ENCODE measurements at places on chromosomes 3 and 15.

- DNase-seq, result no peak
These were observed 105.4 kb downstream of the ADCY5 start for GRCh38 chr3:123343296-123344174.

DNA sequence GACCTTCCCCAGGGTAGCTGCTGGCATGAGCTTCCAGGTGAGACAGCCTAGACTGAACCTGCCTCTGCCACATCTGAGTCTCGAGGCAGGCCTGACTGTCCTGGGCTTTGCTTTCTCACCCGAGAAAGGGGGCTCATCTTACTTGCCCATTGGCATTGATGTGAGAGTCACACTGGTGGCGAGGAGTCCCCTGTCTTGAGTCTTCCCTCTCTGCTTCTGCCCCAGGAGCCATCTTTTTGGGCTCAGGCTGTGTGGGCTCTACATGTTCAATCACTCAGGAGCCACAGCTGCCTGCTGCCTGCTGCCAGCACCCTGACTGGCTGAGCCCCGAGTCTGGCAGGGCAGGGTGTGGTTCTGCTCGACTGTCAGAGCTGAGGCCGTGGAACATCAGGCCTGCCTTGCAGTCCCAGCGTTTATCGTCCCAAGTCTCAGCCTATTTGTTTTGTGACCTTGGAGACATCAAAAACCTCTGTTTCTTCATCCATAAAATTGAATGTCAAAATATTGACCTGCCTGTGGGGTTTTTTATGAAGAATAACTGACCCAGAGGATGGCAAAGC lies 132.5 kb downstream of the DNAJB8 start:
- no peak for DNase-seq

DNA sequence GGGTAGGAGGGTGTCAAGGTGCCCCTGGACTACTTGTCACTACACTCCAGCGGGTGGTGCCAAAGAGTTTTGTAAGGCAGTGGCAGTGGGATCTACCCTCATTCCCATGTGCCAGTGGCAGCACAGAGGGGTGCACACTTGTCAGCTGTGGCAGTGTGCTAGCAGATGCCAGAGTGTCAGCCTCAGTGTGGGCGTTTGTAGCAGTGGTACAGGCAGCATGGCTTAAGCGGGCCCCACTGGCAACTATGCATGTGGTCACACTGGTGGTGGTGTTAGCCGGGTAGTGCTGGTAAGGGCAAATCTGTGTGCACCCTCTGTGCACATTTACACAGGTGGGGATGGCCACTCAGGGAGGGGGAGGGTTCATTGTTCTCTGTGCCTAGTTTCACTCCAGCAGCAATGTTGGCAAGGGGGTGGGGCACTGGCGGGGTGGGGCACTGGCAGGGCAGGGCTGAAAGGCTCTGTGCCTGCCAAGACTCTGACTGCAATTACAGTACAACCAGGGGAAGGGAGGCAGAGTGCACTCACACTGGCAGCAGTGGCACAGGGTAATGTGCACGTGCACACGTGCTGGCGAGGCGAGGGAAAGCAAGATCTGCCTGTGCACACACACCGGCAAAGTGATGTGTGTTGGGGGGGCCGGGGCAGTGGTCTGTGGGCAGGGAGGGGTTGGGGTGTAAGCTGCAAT lies 31.8 kb downstream of the MYO9A start:
- DNase-seq, result no peak

GRCh38 chr15:77418966-77419835 lies 703 bp downstream of the PEAK1 start:
- peak; percentile 15 for DNase-seq

DNA sequence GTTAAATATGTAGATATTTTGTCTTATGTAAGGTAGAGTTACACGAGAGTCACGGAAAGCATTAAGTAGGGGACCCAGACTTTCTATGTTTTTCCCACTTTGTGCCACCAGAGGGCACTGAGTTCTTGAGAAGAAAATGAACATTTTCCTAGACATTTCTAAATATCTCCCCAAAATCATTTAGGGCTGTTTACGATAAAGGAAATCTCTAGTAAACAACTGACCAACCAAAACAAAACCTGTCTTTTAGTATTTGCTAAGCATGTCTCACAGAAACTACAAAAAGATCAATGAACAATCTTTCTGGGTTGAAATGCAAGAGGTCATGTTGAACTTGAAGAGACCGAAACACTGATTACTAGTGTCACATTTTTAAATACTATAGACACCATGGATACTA lies 16.1 kb downstream of the POU1F1 start:
- DNase-seq, result peak; percentile 1

DNA sequence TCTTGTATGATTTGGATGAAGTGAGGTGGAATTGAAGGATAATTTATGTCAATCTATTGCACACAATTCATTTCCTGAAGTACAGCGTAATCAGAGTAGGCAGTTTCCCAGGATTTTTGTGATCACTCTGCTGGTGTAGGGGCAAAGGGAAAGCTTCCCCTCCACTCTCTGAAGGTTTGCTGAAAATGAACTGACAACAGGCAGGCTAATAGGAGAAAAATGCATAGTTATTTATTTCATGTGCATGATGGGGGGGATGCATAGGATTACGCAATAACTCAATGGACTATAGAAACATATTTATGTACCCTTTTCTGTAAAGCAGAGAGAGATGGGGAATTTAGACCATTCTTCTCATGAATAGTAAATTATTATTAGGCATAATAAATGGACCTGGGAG lies 872.9 kb downstream of the NAALADL2 start:
- DNase-seq, result no peak

- no peak for DNase-seq
These were observed 20.2 kb downstream of the AMOTL2 start for GRCh38 chr3:134353831-134354611.

DNA sequence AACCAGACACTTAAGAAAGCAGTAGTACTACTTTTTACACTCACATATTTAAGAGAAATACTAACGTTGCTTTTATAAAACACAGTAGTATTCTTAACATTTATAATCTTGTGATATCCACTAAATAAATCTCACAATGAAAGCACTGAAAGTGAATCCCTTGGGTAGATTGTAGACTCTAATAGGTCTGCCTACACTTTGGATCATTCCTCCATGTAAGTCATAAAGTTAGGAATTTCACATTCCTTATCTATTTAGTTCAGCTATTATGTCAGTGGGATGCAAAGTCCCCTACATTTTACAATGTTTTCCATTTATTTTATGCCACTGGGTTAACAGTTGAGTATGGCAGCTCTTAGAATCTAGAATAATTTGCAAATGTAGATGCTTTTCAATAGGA lies 330.7 kb downstream of the LSAMP start:
- DNase-seq, result no peak

- DNase-seq, result no peak
These were observed 10.9 kb downstream of the PRR20G start for GRCh38 chr3:127276995-127277394.

GRCh38 chr3:110344487-110344886 lies 727.1 kb upstream of the NECTIN3 start:
- DNase-seq, result no peak

- no peak for DNase-seq
These were observed 50.3 kb downstream of the PLXNA1 start for GRCh38 chr3:127033171-127033570.

DNA sequence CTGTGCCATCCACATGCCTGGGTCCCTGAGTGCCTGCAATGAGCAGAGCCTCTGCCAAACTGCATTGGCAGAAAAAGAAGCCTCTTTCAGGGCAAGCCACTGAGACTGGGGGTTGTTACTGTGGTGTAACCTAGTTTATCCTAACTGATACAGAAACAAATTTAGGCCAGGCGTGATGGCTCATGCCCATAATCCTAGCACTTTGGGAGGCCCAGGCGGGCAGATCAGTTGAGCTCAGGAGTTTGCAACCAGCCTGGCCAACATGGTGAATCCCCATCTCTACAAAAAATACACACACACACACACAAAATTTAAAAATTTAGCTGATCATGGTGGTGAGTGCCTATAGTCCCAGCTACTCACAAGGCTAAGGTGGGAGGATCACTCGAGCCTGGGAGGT lies 221.6 kb downstream of the TBC1D2B start:
- no peak for DNase-seq

DNA sequence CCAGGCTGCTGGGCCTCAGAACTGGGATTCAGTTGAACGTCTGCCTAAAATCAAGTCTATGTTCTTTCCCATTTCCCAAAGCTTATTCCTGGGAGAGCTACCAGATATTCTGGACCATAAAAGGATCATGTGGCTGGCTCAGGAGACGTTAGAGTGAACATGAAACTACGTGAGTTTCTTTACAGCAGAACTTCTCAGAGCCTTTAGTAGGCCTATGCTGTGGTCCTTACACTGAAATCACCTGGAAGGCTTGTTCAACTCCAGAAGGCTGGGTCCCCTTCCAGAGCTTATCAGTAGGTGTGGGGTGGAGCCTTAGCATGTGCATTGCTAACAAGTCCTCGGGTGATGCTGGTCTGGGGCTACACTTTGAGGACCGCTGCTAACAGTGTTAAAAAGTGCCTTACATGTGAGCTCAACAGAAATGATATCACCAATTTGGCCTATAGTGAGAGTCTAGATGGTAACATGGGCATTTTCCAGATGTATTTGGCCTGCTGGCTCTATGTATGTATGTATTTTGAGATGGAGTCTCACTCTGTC lies 50.7 kb downstream of the LMCD1 start:
- DNase-seq, result no peak

GRCh38 chr3:186694288-186695032 lies 22.7 kb upstream of the KNG1 start:
- no peak for DNase-seq

- no peak for DNase-seq
These were observed 621.7 kb downstream of the ZPLD1 start for GRCh38 chr3:103056542-103056941.

GRCh38 chr3:136889947-136890346 lies 27.9 kb downstream of the NCK1 start:
- DNase-seq, result no peak

DNA sequence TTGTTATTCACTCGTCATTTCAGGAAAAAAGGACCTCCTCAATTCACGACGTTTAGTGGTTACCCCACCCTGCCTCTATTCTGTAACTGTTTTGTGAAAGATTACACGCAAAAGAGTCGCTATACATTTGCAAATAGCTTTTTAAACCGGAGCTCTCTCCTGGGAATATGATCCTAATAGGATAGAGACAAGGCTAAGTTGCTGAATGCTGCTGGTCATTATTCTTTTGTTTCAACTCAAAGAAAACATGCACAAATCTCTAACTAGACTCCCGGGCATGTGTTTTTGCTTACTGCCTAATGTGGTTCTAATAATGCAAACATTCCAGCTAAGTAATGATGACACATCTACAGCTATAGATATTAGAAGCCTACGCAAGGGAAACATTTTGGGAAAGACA lies 214.6 kb upstream of the MDFIC2 start:
- no peak for DNase-seq

DNA sequence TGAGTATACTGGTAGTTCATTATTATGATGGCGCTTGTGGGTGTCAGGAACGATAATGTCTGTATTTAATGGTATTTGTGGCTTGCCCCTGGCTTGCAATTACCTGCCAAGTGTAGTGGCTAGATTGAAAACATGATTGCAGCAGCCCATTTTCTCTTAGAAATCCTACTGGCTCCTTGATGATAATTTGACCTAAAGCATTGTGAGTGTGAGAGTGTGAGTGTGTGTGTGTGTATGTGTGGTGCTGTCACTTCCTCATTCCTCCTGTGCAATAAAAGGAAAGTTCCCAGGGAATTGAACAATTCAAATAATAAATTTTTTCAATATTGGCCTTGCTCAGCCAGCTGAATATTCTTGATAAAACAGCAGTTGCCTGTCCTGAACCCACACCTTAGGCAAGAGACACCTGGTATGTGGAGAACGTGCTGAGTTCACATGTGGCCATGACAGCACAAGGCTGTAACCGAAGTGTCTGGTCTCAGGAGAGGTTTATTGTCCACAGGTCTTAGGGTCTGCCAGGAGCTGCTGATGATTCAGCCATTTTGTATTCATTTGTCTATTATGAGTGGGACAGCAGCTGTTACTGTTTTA lies 193.3 kb downstream of the CD47 start:
- DNase-seq, result no peak

DNA sequence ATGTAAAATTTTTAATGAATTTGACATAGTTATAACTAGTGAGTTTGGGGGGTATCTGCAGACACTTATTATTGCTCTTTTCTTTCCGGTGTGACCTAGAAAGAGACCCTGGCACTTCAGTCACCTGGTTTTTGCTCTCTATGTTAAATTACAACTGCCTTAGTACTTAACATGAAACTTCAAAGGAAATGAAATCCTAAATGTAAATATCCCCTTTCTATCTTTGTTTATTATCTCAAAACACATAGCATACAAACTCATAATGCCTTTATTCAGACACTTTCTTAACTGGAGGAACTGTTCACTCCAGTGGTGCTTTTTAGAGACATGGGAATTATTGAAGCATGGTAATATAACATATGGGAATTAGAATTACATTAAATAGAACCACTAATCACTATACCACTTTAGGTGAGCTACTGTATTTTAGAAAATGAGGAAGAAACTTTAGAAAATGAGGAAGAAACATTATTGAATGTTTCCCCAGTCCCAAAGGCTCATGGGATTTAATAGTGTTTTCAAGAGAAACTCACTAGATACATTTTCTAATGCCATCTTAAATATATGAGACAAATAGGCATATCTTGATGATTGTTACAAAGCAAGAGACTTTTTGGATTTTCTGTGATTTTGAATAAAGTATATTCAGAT lies 119.5 kb upstream of the MLF1 start:
- DNase-seq, result no peak

GRCh38 chr3:157794771-157795170 lies 291.6 kb upstream of the VEPH1 start:
- DNase-seq, result no peak

GRCh38 chr3:191282251-191283185 lies 46.7 kb upstream of the CCDC50 start:
- no peak for DNase-seq

DNA sequence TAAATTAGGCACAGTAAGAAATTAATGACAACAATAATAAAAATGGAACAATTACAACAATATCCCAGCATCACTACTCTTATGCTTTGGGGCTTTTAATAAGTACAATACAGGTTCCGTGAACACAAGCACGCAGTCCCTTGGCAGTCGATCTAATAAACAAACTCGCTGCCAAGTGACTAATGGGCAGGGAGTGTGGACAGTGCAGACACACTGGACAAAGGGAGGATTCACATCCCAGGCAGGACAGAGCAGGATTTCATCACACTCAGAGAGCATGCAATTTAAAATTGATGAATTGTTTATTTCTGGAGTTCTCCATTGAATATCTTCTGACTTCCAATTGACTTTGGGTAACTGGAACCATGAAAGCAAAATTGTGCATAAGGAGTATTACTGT lies 524.1 kb upstream of the CFAP20DC start:
- no peak for DNase-seq

GRCh38 chr3:164174059-164174458 lies 904.2 kb downstream of the SI start:
- DNase-seq, result no peak

- no peak for DNase-seq
These were observed at the start of gene ANKRD34C for GRCh38 chr15:79282371-79283251. Gene ANKRD34C (plus strand): TSS chr15:79282722. CDS start chr15:79293285, 10,563 bp downstream.

- DNase-seq, result no peak
These were observed 9.2 kb downstream of the TM4SF1 start for GRCh38 chr3:149368201-149368673.
